T-helper 1 cell (primary cell): ENCODE measurements at places on chromosomes 5 and 9.

- DNase-seq, result no peak
These were observed 1234.8 kb upstream of the C9orf72 start for GRCh38 chr9:28808042-28808441.

- peak; percentile 55 for DNase-seq
These were observed at the start of gene FGFR4 for GRCh38 chr5:177086654-177087397. FGFR4 (plus strand) TSS chr5:177086915; CDS start chr5:177089603, 2,688 bp downstream.

DNA sequence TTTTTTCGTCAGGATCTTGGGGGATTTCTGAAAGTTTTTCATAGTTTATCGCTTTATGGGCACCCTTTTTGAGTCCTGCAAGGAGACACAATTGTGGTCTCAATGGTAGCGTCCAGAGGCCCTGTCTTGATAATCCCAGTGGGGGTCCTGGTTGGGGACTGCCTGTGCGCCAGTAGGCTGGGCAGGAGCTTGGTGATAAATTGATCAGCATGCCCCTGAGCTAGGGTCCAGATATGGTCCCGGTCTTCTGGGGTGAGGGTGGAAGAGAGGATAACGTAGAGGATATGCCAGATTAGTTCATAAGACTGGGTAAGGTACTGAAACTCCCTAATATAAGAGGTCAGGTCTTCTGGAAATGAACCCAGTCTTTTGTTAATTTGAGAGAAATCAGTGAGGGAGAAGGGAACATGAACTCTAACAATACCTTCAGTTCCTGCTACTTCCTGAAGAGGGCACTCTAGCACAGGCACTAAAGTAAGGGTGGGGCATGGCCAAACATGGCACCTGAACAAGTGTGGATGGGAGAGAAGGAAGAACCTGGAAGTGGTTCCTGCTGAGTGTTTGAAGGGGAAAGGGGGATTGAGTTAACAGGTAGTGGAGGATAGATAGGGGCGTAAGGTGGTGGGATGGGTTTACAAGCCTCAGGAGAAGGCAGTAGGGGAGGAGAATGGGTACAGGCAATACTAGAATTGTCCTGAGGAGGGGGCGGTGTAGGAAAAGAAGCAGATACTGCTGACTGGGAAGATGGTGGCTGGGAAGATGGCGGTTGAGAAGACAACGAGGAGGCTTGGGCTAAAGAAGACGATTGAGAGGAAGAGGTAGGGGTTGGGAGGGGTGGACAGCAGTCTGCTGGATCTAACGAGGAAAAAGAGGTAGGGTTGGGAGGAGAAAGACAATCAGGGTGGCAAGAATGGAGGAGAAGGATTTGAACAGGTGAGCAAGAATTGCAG is 33.8 kb upstream of the ANXA2R start:
- peak; percentile 31 for DNase-seq

DNA sequence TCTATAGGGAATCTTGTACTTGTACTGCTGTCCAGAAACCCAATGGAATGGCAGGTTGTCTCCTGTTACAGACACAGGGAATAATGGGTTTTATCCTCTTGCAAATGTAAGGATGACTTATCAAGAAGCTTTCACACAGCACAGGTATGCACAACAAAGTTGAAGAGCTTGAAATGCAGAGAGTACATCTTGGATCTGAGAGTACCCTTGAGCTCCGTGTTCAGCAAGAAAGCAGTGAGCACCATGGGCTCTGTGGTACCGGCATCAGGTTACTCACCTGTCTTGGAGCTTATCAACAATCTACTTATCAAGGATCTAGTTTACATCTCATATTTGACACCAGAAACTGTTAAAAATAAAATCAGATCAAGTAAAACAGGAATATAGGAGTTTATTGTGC is 22.0 kb upstream of the EMB start:
- no peak for DNase-seq

DNA sequence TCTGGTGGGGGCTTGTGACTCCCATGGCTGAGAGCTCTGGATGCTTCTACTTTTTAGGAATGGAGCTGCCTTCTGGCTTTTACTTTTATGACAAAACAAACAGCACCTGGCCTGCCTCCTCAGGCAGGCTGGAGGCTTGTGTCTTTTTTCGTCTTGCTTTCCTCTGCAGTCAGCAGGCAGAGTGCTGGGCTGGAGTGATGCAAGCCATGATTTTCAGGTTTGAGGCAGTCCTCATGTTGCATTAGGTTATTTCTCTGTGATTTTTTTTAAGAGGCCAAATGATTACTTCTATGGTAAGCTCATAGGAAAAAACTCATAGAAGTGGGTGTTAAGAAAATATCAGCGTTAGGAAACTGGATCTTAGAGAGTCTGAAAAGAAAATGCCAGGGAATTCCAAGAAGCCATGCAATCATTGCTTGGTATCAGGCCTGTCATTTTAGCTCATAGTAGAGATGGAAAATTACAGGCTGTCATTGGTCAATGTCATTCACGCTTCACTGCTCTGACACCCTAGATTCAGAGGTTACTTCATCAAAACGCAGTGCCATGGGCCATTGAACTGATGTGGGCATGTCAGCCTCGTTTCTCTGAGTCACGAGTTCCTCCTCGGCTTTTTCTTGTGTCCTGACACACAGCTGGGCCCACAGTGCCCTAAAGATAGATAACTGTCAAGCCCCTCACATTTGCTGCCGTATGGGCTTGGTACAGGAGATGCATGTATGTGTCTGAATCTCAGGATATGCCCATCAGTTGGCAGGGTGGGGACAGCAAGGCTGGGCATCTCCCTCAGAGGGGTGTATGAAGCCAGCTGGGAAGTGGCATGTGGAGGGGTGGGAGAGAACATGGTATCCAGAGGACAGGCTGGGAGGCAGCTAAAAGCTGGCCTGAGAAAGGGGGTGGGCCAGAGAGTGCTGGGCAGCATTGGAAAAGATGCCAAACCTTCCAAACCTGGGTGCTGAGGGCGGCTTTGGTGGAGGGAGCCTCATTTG is 151.8 kb downstream of the HSPA4 start:
- DNase-seq, result no peak

GRCh38 chr9:109923471-109923760 is 143.4 kb downstream of the PALM2AKAP2 start:
- DNase-seq, result no peak

GRCh38 chr5:115455301-115455707 is 89.3 kb downstream of the FEM1C start:
- DNase-seq, result no peak

DNA sequence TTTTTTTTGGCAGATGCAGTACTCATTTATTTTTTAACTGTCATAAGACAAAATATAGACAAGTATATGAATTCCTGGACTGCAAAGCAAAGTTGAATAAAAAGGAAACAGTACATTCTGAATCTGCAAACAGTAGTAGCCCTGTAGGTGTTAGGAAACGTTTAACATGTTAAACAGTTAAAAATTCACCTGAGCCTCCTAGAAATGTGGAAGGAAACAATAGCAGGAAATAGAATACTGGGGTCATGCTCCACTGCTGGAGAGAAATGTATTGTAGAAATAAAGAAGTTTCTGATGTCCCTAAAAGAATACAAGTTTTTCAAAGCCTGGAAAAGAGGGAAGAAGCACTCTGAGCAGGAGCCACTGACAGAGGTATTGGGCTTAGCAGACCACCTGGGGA is 866.0 kb downstream of the PTPRD start:
- DNase-seq, result no peak
